ENCODE measurements at places on chromosomes 4 and X.

DNA sequence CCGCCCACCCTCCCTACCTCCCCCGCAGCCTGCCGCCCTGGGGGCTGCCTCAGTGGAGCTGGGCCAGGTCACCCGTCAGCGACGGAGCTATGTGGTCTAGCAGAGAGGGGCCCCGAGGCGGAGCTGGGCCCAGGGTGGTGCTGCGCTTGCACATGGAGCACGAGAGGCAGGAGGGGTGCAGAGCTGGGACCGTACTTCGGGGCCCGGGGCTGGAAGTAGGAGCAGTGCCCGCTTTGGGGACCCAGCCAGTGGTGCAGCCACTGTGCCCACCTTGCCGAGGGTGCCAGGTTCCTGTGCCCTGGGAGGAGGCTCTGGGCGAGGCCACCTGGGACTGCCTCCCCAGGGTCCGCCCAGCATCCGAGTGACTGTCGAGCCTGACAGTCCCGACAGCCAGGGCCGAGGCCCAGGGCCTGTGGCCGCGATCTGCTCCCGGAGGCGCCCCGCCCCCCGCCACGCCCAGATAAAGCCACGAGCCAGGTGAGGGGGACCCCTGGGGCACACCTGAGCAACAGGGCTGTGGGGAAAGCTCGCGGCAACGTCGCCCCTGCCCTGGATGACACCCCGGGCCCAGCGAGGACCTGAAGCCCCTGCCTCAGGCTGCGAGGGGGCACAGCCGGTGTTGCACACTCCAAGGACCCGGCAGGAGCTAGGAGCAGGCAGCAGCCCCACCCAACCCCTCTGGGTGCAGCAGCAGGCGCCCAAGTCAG lies 117.5 kb downstream of the DNAAF6 start:
- no peak for DNase-seq

DNA sequence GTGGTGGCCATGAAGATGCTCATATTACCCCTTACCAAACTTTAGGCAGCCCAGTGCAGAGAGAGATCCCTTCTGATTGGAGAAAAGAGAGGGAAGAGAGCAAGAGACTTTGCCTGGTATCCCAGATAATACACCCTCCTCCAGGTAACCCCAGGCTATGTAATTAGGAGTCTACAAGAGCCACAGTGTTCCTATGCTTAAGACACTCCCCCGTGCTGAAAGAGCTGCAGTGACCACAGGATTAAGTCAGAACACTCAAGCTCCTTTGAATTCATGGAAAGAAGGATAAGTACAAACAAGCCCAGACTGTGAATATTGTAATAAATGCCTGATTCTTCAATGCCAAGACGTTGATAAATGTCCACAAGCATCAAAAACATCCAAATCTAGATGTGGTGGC lies 41.4 kb downstream of the PABPC4L start:
- DNase-seq = no peak

DNA sequence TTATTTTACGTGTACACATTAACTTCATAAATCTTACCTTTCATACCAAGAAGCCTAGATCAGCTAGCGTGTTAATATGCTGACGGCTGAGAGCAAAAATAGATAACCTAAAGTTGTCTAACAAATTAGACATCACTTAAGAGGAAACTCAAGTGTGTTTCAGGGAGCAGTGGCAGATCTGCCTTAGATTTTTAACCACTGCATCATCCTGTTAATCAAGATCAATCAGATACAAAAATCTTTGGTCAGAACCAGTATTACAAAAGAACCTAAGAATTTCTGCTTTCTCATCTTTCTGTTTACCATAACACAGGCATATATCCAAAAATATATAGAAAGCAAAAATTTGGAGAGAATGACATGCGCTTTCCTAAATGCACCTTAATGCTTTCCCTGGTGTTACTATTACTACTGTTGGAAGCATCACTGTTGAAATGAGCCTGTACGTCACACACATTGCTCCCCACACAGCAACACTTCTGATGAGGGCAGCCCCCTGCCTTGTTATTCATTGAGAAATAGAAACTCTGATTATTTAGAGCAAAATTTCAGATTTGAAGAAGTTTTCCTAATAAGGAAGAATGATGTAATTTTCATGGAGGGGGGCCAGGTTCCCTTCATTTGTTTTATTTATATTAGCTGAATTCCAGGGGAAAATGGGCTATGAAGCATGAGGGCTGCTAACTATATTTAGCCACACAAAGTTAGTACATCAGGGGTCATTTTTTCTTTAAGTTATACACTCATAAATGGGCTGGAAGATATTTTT lies 152.3 kb downstream of the CBR4 start:
- DNase-seq = no peak

DNA sequence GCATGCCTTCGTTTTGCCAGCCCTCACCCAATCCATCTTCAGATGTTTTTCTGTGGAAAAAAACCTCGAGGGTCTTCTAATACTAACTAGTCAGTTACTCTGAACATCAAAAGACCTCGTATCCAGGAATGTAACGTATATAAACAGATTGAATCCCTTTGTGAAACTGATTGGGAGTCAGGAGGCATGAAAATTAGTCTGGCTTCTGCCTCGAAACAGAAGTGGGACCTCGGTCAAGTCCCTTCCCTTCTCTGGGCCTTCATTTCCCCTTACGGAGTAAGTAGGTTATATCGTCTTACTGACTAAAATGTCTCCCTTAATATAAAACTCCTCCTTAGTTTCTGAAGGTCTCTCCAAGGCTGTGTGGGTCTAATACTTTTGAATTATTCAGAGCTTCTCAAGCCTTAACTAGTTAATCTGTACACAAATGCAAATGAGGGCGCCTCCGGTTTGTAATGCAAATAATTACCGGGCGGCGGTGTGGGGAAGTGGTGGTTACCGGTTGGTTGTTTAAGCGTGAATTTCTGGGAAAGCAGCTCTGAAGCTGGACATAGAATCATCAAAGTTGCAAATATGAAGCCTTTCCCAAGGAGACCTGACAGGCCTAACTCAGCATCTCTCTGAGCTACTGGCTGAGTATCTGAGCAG lies 11.4 kb upstream of the NKRF start:
- DNase-seq = no peak

DNA sequence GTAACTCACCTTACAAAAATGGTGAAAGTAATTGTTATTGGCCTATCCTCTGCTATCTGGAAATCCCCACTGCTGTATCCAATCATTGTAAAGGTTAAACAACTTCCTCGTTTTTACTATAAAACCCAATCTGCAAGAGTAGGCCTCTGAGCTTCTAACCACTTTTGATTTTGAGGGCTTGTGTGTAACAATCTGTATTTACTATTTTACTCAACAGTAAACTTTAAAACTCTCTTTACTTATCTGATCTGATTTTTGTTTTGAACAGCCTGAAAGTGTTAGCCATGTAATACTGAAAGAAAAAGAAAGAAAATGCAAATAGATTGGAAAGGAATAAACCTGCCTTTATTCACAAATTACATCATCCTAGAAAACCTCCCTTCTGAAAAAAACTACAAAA lies 63.1 kb downstream of the SLC10A7 start:
- no peak for DNase-seq

DNA sequence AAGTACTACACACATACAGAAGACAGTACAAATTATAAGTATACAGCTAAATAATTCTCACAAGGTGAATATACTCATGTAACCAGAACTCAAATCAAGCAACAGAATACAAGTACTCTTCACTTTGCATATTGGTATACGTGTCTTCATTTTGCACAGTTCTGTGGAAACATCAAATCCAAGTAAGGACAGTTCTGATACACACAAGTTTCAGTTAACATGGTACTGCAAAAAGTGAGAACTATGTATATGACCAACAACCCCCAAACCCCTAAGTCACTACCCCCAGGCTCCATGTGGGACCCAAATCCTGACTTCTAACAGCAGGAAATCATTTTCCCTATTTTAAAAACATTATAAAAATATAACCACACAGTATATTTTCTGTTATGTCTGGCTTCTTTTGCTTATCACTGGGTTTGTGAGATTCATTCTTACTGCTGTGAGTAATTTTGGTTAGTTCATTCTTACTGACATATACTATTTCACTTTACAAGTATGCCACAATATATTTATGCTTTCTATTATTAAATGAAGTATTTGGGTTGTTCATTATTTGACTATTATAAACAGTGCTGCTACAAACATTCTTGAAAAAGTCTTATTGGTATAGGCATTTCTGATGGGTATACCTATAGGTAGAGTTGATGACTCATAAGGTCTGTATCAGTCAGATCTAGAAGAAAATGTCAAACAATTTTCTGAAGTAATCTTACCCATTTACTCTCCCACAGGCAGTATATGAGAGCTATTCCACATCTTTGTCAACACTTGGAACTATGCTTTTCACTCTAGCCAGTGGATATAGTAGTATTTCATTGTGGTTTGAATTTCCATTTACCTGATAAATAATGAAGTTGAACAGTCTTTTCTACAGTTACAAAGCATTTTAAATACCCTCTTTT lies 47.0 kb downstream of the SCLT1 start:
- DNase-seq = no peak

GRCh38 chrX:115606861-115607260 lies 45.9 kb downstream of the PLS3 start:
- no peak for DNase-seq

GRCh38 chrX:24168807-24169206 lies 19.3 kb downstream of the ZFX start:
- DNase-seq = no peak

DNA sequence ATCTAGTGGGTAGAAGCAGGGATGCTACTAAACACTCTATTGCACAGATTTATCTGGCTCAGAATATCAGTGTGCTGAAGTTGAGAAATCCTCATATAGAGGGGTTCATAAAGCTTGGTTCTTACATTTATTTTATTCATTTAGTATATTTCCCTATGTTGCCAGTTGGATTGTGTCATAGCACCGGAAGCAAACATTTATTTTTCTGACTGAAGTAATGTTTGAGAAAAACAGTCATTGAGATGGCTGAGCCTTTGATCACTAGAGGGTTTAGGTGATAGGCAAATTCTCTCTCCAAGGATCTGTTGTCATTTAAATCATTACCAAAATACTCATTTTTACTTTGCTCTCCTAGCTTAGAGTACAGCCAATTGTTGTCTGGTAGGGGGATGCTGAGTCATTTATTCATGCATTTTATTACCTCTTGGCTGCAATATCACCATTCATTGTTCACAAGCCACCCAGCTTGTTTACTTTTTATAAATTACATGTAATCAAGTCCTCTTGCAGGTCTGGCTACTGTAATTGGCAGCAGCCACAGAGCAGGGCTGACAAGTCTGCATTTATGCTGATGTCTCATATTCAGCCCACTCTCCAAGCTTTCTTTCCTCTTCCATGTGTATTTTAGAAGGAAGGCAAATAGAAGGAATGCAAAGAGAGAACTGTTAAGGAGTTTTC lies 15.2 kb downstream of the GAB1 start:
- DNase-seq = no peak

DNA sequence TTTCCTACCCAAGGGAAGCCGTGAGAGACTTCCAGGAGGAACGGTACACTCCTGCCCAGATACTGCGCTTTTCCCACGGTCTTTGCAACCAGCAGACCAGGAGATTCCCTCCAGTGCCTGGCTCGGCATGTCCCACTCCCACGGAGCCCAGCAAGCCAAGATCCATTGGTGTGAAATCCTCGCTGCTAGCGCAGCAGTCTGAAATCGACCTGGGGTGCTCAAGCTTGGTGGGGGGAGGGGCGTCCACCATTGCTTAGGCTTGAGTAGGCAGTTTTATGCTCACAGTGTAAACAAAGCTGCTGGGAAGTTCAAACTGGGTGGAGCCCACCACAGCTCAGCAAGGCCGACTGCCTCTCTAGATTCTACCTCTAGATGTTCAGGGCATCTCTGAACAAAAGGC lies 284.8 kb upstream of the FGF13 start:
- no peak for DNase-seq

GRCh38 chr4:28772066-28772465 lies 1911.4 kb downstream of the STIM2 start:
- DNase-seq = no peak

GRCh38 chrX:40736170-40736505 lies 796 bp upstream of the MED14 start:
- no peak for DNase-seq

DNA sequence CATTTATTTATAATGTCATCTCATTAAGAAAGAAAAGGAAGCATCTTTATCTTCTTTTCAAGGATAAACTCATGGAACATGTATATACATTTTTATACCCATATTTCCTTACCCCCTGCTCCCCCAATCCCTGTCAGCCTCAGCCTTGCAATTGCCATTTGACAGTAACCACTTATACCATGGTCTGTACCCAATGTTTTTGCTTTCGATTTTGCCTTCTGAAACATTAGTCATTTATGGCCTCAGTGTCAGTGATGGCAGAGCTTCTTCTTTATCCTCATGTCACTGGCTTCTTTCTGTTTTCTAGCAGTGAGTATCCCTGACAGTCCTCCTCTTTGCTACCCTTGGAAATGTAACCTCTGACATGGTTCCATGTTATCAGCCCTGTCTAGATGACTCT lies 228.4 kb downstream of the SPRY1 start:
- DNase-seq = no peak

- no peak for DNase-seq
Measured at GRCh38 chrX:110992611-110993010, 103.4 kb upstream of the PAK3 start.

GRCh38 chr4:108417923-108418322 lies 202.5 kb upstream of the RPL34 start:
- no peak for DNase-seq

DNA sequence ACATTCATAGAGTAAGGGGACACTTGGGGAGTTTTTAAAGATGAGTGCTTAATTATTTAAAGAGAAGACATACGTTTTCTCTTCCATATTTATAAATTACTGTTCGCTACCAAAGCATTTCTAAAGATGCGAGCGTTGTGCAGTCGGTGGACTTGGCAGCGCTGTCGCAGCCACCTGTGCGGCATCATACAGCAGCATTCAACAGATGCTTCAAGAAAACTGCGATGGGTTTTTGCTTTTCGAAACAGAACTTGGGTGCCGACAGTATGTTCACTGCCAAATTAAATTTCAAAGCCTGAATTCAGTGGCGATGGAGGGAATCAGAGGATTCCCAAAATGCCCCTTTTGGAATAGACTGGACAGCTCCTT lies 1.6 kb upstream of the HTR2C start:
- DNase-seq = no peak

GRCh38 chr4:54140287-54140686 lies 40.3 kb downstream of the GSX2 start:
- no peak for DNase-seq

DNA sequence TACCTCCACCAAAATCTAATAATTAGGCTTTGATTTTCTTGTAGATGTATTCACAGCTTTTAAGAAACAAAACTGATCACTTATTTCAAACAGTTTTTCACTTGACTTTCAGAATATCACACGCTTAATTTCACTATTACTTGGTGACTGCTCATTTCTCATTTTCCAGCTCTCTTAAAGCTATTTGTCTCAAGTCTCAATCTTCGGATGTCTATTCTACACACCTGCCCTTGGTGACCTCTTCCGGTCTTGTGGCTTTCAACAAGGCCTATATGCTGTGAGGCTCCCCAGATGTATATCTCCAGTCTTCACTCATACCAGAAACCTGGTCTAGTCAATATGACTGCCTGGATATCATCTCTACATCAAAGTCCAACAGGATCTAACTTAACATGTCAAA lies 34.9 kb upstream of the ANXA10 start:
- DNase-seq = no peak
